ENCODE measurements at places on chromosomes 16 and 17.

DNA sequence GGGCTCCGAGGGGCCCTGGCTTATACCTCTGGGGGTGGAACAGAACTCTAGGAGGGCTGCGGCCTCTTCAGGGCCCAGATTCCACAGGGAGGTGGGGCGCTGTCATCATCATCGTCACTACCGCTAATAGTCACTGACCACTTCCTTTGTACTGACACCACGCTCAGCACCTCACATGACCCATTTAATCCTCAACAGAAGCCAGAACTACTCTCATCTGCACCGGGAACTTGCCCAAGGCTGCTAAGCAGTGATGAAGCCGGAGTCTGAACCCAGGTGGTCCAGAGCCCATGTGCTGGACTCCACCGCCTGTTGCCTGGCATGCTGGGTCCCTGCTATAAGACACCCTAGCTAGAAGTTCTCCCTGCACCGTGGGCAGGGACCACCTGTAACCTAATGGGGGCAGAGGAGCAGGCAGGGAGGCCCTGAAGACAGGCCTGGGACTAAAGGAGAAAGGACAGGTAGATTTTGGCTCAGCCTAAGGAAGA lies 12.0 kb downstream of the UNC13D start:
- peak; percentile 78 for DNase-seq

DNA sequence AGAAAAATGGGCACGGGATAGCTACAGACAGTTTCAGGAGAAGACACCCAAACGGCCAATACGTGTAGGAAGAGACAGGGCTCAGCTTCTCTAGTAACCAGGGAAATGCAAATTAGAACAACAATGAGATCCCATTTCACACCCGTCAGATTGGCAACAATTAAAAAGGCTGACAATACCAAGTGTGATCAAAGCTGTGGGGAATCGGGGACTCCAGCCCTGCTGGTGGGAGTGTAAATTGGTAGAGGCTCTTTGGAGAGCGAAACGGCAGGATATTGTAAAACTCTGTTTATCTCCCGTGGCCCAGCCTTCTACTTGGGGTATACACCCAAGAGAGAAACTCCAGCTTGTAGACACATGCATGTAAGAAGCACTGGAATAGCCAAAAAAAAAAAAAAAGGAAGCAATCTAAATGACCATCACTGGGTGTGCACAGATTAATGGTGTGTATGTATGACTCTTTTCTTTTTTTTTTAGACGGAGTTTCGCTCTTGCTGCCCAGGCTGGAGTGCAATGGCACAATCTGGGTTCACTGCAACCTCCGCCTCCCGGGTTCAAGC lies 27.5 kb downstream of the MYBBP1A start:
- DNase-seq = no peak

- no peak for DNase-seq
These were observed 7.3 kb upstream of the CAPNS2 start for GRCh38 chr16:55559233-55559632.

DNA sequence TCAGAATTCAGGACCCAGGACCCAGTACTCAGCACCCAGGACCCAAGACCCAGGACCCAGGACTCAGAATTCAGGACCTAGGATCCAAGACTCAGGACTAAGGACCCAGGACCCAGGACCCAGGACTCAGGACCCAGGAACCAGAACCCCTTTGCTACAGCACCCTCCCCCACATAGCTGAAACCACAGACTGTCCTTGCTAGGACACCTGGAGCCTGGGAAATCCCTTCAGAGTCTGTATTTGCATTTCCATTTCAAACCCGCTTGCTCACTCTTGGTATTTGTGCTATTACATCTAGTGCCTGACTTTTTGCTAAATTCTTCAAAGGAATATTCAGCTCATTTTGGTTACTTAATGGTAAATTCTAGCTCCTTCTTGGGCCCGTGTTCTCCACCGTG lies 275.8 kb upstream of the MAF start:
- DNase-seq = no peak

DNA sequence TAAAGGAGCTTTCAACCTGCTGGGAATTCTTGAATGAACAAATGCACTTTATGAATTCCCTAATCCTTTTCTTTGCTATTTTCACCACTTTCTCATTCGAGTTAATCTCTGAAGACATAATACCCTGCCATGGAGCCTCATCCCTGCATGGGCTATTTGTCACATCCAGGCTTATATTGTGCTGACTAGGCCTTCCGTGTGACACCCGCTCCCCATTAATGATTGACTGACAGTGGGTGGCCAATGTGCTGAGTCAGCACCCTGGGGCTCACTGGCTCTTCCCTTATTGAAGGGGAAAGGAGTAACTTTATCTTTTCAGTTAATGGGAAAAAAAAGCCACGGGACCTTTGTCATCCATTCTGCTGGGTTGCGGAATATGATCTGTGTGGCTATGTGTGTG lies 1024.8 kb upstream of the EEF2KMT start:
- DNase-seq = no peak

GRCh38 chr17:21198411-21198810 lies 15.6 kb downstream of the TMEM11 start:
- no peak for DNase-seq

GRCh38 chr16:530111-530817 lies 2.8 kb downstream of the CAPN15 start:
- no peak for DNase-seq

GRCh38 chr16:5071341-5071680 lies 332 bp upstream of the ALG1 start:
- DNase-seq = no peak

DNA sequence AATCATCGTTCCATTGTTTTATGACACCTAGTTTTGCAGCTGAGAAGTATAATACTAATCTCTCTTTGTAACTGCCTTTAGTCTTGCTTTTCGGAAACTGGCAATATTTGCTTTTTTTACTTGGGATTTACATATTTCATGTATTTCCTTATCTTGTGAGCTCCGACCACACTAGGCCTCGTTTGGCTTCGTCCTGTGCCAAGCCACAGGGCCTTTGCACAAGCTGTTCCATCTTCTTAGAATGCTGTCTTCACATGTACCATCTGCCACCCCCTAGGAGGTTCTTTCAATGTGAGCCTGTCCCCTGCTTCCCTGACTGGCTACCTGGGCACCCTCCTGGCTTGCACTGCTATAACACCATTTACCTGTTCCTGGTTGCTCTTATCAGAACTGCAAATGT lies 77.2 kb downstream of the SHISA6 start:
- DNase-seq = no peak

GRCh38 chr17:73378974-73379470 lies 67.2 kb upstream of the CDC42EP4 start:
- no peak for DNase-seq

- DNase-seq = peak; percentile 42
These were observed 57.9 kb upstream of the MAF start for GRCh38 chr16:79658301-79659033.

DNA sequence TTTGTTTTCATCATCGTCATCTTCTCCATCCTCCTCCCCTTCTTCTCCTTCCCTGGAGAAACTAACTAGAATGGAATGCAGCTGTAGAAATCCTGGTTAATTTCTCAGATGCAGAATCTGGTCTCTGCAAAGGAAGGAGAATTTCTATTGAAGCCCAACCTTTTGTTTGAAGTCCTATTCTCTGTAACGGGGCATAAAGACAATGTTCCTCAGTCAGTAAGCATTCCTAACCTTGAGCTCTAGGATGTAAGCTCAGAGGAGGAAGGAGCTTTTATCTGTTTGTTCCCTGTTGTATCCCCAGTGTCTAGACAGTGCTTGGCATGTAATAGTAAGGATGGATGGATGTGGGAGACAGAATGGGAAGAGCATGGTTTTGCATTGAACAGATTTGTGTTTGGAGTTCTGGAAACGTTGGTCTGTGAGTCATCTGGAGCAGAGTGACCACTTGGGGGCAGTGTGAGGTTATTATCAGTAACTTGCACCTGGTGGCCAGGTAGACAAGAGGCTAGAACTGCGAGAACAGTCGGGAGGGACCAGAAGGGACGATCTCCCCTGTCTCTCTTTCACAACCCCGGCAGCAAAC lies 363.7 kb downstream of the SNX29 start:
- peak; percentile 46 for DNase-seq

DNA sequence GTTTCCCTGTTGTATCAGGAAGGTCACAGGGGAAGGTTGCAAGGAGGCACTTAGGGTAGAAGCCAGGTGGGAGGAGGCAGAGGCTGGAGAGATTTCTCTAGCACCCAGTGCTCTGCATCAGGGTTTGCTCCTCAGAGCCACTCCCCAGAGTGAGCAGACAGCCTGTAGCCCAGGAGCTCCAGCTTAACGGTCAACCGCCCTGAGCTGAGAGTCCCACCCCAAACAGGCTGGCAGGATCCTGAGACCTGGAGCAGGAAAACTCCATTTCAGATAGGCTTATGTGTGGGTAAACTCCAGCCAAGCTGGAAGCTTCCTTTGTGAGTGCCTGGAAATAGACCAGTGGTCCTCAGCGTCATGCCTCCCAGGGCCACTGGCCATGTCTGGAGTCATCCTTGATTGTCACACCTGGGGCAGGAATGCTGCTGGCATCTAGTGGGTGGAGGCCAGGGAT lies 37.9 kb downstream of the MPRIP start:
- DNase-seq = no peak

DNA sequence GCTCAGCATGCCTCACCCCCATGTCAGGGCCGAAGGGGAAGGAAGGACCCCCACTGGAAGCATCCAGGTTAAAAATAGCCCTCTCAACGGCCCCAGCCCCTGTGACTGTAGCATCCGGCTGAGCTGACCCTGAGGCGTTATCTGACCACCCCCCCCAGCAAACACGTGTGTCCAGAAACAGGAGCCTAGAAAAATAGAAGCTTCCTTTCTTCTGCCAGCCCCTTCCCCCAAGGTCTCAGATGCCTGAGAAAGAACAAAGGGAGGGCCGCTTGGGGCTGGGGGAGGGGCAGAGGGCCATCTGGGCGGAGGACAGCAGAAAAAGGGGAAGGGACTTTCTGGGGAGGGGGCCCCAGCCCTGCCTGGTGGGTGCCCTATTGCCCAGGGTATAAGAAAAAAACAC lies 55.8 kb downstream of the ACTG1 start:
- no peak for DNase-seq

GRCh38 chr17:10471858-10472257 lies 2.5 kb upstream of the MYH4 start:
- DNase-seq = no peak

- no peak for DNase-seq
These were observed at the start of gene TMEM98 for GRCh38 chr17:32927724-32928585. Gene TMEM98 (plus strand): TSS chr17:32928153. CDS start chr17:32931529, 3,376 bp downstream.

DNA sequence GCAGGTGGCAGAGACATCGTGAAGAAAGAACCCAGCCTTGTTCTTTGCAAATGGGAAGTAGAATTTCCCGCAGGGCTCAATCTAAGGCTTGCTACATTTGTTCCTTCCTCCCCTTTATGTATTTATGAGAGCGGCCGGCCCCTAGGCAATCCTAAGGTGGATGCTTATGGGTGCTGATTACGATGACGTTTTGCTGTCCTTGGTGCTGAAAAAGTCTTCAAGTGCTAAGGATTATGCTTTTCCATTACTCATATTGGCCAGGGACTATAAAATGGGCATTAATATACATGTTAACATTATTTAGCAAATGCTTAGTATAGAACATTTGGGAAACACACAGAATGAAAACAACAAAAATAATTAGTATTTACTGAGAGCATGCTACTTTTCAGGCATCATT lies 313.3 kb upstream of the XYLT1 start:
- no peak for DNase-seq

DNA sequence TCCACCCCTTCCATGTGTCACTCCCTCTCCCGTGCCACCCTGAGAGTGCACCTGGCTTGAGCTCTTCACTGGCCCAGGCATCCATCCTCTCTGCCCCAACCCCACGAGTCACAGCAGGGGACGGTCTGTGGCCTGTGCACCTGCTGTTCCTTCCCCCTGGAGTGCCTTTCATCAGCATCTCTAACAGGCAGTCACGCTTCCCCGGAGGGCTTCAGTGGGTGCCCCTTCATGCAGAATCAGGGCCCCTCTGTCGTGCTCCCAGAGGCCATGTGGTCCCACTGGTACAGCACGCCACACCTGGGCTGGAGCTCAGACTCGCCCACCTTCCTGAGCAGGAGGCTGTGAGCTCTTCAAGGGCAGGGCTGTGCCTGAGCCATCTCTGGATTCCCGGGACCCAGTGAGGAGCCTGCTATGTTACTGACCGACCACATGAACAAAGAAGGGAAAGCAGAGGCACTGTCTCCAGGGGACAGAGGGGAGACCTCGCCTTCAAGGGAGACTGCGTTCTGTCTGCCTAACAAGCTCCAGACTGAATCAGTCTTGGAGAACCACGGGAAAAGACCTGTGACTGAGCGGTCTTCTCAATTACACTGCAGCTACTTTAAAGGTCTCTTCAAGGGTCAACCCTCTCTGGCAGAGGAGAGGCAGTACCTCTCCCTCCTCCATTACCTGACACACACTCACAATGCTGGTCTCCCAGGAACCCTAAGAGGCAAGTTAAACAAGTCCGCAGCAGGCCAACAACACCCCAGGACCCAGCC lies 78.8 kb upstream of the DOC2B start:
- DNase-seq = no peak

GRCh38 chr16:15553313-15554088 lies 89.5 kb downstream of the MARF1 start:
- peak; percentile 77 for DNase-seq

DNA sequence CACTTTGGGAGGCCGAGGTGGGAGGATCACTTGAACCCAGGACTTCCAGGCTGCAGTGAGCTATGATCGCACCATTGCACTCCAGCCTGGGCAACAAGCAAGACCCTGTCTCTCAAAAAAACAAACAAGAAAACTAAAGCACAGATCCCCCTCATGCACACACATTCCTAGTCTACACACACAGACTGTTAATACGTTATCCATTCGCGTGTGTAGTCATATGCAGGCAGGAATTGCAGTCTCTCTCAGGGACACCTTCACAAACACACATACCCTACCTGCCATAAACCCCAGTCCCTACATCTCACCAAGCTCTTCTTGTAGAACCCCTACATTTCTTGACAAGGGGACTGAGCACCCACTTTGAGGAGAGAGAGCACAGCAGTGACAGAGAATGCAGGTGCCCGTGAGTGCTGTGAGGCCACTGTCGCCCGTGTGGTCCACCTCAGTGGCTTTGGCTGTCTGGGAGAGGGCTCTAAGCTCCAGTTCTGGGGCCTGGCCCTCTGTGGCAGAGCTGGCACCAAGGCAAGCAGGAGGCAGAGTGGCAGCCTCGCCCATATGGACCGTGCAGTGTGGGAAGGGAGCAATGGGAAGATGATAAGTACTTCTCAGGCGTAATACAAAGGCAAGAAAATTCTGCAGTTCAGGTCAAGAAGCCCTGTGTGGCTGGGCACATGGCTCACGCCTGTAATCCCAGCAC lies 59.0 kb upstream of the RPH3AL start:
- no peak for DNase-seq

DNA sequence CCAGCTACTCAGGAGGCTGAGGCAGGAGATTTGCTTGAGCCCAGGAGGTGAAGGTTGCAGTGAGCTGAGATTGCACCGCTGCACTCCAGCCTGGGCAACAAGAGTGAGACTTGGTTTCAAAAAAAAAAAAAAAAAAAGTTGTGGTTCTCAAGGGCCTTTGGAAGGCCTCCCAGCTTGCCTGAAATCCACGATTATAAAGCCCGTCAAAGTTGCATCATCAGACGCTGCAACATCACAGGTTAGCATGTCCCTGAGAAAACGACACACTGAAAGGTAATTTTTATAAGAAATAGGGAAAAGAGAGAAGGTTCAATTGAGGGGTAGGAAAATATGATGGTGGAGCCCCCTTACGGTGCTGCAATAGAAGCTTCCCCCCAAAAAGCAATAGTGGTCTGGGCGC lies 4.6 kb upstream of the LYZL6 start:
- no peak for DNase-seq

- peak; percentile 77 for DNase-seq
These were observed 31.4 kb upstream of the ZNF750 start for GRCh38 chr17:82871056-82871775.

Data from activated CD4-positive, alpha-beta memory T cell treated with anti-CD3 and anti-CD28 coated beads for 36 hours (primary cell).